ENCODE measurements at places on chromosomes 4 and X. TPM values are rescaled to one million over a fixed set of nuclear protein-coding genes. Genes with fewer than 3 reads are reported as not detected.

Gene STATH
- not detected for total RNA-seq

Gene TSPAN7
- 2.6 TPM for total RNA-seq

Gene GPR143
- total RNA-seq = 0.15 TPM

Gene REELD1
- not detected for total RNA-seq

Gene PPP1R3F
- total RNA-seq = 2.4 TPM

Gene TMEM156
- 22.8 TPM for total RNA-seq

Gene MAMLD1
- total RNA-seq = 6.3 TPM

Gene POU3F4
- not detected for total RNA-seq

Gene NDUFB11
- 167 TPM for total RNA-seq

Gene ATP7A
- 3.4 TPM for total RNA-seq

Gene CAPN6
- not detected for total RNA-seq

Gene NAP1L3
- 0.35 TPM for total RNA-seq

Gene USP17L30
- not detected for total RNA-seq

Gene ABLIM2
- total RNA-seq = 6.4 TPM

Gene TEX13C
- not detected for total RNA-seq

Gene COL4A6
- total RNA-seq = 15.7 TPM

Gene FANCB
- total RNA-seq = 3.6 TPM

Gene HTATSF1
- total RNA-seq = 48.3 TPM

Gene SERPINA7
- not detected for total RNA-seq

Gene TRIML2
- 42.5 TPM for total RNA-seq

Gene GLUD2
- total RNA-seq = 2.5 TPM

Gene DDIT4L
- total RNA-seq = 0.21 TPM

Gene C1GALT1C1
- total RNA-seq = 39.4 TPM

Gene OTC
- total RNA-seq = not detected

Gene MAGEB18
- total RNA-seq = not detected

Gene BEX2
- total RNA-seq = 9.3 TPM

Gene VEGFD
- 0.20 TPM for total RNA-seq

Gene SPANXA1
- 0.23 TPM for total RNA-seq

Gene FHDC1
- 0.86 TPM for total RNA-seq

Gene PAGE4
- total RNA-seq = not detected

Gene EREG
- 10.2 TPM for total RNA-seq

Gene MFSD8
- total RNA-seq = 16.3 TPM

Gene ASB9
- total RNA-seq = 20.2 TPM

Gene PRRG3
- not detected for total RNA-seq

Gene SATL1
- total RNA-seq = not detected

Gene AKAP4
- total RNA-seq = 0.10 TPM

Gene DCAF4L1
- 0.14 TPM for total RNA-seq

Gene BRS3
- not detected for total RNA-seq

Gene ETNPPL
- 0.05 TPM for total RNA-seq

Gene VCX3B
- total RNA-seq = not detected

All from A549 treated with Hydrocortisone at 1 μM for 4 hours (cell line).